AG09319 (cell line): ENCODE measurements at places on chromosomes 11 and 22.

DNA sequence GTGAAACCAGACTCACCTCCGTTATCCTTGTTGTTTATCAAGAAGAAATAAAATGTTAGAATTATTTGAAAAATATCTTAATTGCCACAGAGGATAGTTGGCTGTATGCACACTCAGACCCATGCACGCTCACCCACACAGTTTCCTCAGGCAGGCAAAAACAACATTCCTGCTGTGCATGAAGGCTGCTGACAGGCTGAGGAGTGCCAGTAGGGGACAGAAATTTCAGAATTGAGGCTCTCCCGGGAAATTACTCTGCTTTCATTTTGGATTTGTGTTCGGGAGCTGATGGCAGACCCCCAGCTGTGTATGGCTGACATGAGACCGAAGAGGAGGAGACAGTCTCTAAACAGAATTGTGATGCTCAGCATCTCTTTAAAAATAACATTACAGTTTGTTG lies 87.5 kb downstream of the AMOTL1 start:
- no peak for DNase-seq

GRCh38 chr22:27918341-27919221 lies 475 bp downstream of the PITPNB start:
- no peak for DNase-seq

- no peak for DNase-seq
Measured at GRCh38 chr11:64219354-64219684, 6.7 kb downstream of the TRPT1 start.

GRCh38 chr22:41526226-41526829 lies 17.9 kb downstream of the POLR3H start:
- no peak for DNase-seq

DNA sequence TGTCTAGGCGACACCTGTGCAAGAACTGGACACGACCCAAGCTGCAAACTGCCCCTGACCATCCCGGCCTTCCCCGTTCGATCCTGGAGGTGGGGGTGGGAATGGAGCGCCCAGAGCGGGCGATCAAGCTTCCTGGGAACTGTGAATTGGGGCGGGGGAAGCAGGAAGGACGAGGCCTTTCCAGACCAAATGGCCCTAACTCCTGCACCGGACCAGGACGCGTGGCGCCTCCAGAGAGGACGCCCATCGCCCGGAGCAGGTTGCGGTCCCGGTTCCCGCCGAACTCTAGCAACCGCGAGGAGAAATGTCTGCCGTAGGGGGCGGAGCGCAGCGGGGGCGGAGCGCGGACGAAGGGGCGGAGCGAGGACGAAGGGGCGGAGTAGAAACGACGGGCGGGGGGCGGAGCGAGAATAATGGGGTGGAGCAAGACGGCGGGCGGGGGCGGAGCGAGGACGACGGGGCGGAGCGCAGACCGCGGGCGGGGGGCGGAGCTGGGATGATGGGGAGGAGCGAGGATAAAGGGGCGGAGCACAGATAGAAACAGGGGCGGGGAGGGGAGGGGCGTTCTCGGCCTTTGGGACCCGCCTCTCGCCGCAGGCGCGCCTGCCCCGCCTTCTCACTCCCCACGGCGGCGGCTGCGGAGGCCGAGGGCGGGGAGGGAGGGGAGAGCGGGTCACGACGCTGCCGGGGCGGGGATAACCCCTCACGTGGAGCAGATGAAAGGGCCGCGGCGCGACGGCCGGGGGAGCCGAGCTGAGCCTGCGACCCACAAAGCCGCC lies at the start of gene ZNRF3:
TSS of gene ZNRF3 (plus strand) at position 695 of the 779 bp plus-strand sequence. CDS start 195 bp downstream, outside the sequence.
- DNase-seq, result peak; percentile 87

- no peak for DNase-seq
Measured at GRCh38 chr11:71997594-71997993, 1.1 kb upstream of the IL18BP start.

DNA sequence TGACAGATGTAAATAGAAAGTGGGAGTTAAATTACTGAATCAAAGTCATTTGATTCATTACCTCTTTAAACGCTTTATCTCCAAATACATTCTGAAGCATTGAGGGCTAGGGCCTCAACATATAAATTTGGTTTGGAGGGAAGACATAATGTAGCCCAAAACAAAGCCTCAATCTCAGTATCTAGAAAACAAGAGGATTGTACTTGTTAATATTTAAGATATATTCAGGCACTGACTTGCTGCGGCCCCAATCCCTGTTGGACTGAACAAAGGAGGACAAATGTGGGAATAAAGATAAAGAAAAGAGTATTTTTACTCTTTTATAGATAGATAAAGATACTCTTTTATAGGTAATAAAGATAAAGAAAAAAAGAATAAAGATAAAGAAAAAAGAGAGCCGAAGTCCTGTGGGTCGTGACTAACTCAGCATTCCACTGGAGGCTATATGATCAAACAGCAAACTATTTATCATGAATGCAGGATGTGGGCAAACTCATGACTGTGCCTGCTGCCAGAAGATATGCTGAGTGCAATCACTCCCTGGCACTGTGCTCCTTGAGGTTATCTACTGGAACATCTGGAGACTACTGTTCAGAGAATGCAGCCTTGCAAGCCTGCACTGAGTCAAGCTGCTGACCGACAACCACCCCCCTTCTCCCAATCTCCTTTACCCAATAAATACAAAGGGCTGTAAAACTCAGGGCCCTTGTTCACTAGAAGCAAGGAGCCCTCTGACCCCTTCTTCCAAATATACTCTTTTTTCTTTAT lies 6.9 kb downstream of the OR10V1 start:
- DNase-seq, result peak; percentile 27

- DNase-seq, result no peak
Measured at GRCh38 chr11:6452219-6452618, 11.4 kb upstream of the HPX start.
